ENCODE measurements at places on chromosomes 1 and 21.

- DNase-seq: no peak
These were observed 6.5 kb downstream of the ZNF644 start for GRCh38 chr1:91015358-91015780.

DNA sequence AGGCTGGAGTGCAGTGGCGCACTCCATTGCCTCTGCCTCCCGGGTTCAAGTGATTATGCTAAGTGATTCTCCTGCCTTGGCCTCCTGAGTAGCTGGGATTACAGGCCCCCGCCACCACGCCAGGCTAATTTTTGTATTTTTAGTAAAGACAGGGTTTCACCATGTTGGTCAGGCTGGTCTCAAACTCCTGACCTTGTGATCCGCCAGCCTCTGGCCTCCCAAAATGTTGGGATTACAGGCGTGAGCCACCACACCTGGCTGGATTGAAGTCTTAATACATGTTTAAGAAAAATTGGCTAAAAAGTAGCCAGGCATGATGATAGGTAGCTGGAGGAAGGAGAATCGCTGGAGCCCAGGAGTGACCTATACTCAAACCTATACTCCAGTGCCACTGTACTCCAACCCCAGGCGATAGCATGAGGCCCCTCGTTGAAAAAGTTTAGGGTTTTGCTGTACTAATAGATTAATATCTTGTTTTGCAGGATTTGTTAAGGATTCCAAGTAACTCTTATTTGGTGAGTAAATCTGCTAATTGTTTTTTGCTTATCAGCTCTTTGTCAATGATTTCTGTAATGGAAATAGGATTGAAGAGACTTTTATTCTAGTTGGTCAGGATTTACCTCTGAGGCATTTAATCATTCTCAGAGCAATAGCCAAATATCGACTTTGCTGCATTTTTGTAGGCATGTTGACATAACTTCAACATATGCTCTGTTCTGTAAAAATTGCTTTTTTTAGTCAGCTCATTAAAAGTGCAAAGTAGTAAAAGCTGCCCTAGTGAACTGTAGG is 2.0 kb downstream of the RCC1 start:
- no peak for DNase-seq

GRCh38 chr1:92931691-92932090 is 29.6 kb downstream of the DIPK1A start:
- no peak for DNase-seq

DNA sequence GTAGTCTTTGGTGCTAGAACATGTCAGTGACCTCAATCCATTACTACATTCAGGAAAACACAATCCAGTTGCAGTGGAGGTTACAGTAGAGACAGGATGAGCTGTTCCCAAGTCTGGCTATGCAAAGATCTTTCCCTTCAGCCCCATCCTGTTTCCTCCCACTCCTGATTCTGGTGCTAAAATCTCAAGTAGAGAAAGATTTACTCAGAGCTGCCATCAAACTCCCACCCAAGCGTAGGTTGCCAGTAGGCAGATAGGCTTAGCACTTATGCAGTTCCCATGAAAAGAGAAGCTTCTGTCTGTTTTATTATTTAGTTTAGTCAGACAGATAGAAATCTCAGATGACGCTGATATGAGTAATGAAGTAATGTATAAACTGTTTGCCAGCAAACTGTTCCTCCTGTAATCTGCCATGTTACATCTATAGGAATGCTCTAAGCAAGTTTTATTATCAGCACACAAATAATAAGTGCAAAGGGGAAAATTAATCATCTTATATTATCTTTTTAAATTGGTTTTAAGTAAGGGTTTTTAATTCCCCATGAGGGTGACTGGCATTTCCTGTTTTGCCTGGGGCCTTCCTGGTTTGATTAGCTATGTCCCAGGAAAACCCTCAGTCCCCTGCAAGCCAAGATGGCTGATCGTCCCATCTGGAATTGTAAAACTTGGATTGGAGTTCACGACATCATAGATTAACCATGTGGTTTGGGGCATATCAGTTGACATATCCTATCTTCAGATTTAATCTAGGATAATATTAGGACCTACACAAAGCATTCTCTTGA is 188.3 kb upstream of the PALMD start:
- DNase-seq: peak; percentile 28

- no peak for DNase-seq
These were observed 187.7 kb downstream of the TNFSF18 start for GRCh38 chr1:172863031-172863430.

GRCh38 chr21:43720539-43721166 is 1.7 kb downstream of the PDXK start:
- no peak for DNase-seq

DNA sequence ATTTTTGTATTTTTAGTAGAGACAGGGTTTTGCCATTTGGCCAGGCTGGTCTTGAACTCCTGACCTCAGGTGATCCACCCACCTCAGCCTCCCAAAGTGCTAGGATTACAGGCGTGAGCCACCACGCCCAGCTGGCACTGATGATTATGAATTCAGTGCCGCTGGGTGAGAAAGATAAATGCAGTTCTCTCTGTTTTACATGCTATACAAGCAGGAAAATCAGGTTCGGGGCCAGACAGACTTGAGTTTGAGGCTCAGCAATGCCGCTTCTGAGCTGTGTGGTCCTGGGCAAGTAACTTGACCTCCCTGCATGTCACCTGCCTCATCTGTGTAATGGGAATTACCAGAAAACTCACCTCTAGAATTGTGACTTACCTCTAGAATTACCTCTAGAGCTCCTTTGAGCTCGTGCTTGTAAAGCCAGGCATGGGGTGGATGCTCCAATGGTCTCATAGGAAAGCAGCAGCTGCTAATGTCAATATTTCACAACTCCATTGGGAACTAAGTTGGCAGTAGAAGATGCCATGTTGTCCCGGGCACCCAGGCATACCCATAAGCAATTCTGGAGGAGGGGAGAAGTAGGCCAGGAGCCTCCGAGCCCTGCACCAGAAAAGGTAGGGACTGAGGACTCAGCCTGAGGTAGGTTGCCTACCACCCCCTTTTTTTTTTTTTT is 119.8 kb upstream of the SLC25A33 start:
- no peak for DNase-seq

GRCh38 chr1:38693031-38693430 is 166.5 kb downstream of the RRAGC start:
- DNase-seq: no peak

DNA sequence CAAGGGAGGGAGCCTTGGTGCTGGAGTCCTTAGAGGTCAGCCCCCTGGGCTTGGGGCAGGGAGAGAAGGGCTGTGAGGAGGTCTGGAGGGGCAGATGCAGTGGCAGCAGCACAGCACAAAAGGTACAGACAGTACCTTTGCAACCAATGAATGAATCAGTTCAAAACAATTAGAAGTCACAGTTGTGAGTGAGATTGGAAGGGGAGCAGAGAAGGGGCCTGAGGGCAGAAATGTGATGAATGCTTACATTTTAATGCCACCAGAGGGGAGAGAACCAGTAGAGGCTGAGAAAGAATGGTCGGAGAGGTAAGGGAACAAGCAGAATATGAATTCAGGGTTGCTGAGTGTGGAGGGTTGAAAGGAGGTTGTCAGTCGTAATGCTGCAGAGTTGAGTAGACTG is 24.2 kb downstream of the CAMTA1 start:
- no peak for DNase-seq

DNA sequence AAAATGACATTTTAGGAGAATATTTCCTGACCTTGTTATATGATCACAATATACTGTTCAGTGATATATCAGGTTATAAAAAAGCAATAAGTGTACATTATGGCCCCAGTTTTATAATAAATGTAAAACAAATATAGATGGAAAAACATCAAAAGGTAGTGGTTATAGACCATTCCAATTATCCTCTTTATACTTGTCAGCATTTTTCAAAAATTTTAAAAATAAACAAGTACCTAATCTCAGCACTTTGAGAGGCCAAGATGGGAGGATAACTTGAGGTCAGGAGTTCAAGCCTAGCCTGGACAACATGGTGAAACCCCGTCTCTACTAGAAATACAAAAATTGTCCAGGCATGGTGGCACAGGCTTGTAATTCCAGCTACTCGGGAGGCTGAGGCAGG is 69.6 kb upstream of the B3GALNT2 start:
- DNase-seq: no peak

DNA sequence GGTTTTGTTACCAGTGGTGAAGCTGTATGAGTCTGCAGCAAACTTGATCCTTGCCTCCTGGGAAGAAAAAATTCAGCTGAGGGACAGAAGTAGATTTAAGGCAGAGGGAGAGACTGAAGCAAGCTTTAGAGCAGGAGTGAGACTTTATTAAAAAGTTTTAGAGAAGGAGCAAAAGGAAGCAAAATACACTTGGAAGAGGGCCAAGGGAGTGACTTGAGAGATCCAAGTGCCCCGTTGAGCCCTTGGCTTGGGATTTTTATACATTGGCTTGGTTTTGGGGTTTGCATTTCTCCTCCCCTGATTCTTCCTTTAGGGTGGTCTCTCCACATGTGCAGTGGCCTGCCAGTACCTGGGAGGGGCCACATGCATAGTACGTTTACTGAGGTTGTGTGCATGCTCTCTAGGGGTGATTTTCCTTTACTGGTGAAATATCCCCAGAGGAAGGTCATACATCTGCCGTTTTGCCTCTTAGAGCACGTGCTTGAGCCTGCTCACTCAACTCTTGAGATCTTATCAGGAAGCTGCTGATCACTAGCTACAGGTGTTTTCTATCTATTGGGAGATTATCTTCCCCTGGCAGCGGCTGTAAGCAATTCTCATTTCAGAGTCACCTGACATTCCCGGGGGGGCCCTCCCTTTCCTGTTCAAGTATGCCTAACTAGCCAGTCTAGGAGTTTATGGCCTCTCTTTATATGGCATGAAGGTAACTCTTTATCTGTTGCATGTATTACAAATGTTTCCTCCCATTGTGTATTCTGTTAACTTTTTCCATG is 20.3 kb downstream of the FASLG start:
- no peak for DNase-seq

- no peak for DNase-seq
These were observed 108.8 kb upstream of the ZP4 start for GRCh38 chr1:237999426-238000052.

- no peak for DNase-seq
These were observed 26.6 kb downstream of the BEND5 start for GRCh38 chr1:48750109-48750508.

GRCh38 chr21:42247716-42248115 is 28.8 kb downstream of the ABCG1 start:
- DNase-seq: peak; percentile 67

DNA sequence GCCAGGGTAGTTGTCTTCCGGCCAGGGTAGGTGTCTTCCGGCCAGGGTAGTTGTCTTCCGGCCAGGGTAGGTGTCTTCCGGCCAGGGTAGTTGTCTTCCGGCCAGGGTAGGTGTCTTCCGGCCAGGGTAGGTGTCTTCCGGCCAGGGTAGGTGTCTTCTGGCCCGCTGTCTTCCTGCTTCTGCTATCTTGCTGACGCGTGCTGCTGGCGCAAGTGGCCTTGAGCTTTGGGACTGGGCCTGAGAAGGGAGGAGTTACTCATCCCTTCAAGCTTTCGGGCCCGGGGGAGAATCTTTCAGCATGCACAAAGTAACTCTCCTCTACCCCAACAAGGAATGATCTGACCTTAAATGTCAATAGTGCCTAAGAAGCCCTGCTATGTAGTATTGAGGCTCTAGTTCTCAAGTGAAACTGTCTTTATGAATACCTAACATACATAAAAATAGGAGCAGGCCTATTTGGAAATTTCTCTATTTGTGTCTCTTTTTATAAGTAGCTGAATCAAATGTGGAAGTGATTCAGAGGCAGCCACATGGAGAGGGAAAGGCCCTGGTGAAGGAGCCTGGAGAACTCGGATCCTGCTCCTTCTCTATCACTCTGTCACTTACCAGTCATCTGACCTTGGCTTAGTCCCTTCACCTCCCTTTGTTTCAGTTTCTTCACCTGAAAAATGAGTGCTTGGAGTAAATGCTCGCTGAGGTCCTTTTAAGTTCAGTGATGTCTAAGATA is 65.6 kb downstream of the RGL1 start:
- DNase-seq: no peak

GRCh38 chr1:119470377-119470776 is 36.6 kb upstream of the HSD3B1 start:
- no peak for DNase-seq

DNA sequence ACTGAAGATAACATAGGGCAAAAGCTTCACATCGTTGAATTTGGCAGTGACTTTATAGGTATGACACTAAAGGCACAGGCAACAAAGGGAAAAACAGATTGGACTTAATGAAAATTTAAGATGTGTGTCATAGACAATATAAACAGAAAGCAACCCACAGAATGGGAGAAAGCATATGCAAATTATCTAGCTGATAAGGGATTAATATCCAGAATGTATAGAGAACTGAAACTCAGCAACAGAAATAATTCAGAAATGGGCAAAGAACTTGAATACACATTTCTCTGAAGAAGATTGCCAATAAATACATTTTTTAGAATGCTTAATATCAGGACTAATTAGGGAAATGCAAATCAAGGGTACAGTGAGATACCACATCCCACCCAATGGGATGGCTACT is 55.2 kb upstream of the ANGPTL1 start:
- no peak for DNase-seq

- no peak for DNase-seq
These were observed 60.7 kb upstream of the ATP5PO start for GRCh38 chr21:33976082-33977016.

DNA sequence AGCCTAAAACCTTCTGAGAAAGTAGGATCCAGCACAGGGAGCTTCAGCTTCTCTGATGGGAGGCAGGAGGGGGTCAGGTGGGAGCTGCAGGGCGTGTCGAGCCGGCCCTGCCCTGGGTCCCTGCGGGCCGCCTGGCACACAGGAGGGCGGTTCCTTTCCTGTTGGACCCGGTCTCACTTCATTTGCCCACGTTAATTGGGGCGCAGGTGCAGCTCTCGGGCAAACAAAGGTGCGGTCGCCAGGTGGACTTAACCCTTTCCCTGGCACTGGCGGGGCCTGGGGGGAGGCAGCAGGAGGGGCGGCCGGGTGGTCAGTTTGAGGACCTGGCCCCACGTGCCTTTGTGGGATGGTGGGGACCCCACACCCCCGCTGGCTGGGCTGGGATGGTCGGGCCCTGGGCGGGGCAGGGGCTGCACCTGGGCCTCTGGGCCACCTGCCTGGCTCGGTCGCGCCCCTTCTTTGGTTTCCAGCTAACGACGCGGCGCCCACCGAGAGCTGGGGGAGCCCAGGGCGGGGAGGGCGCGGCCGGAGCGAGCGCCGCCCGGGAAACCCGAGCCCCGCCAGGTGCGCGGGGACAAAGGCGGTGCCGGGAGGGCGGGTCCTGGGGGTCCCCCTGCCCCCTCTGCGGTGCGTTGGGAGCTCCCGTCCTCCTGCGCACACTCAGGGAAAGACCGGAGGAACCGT is 20.8 kb upstream of the C1orf159 start:
- no peak for DNase-seq

DNA sequence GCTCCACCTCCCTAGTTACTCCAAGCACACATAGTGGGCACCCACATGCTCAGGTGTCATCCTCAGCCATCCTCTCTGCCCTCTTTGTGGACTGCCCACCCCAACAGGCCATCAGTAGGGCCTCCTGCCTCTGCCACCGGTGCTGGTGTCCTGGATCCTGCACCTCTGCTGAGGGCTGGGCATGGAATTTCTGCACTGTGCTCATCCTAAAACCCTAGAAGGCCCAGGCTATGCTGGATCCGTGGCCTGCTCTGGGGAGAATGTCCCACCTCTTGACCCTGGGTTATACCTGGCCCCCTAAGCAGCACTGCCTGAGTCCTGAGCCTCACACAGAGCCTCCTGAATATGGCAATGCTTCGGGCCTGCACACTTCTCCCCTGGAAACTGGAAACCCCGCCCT is 318.3 kb downstream of the MATN1 start:
- no peak for DNase-seq

GRCh38 chr1:24108334-24109165 is 3.4 kb downstream of the MYOM3 start:
- no peak for DNase-seq

Data from posterior cingulate gyrus (tissue), 11 donors.